ENCODE measurements at places on chromosomes 1 and 21.

DNA sequence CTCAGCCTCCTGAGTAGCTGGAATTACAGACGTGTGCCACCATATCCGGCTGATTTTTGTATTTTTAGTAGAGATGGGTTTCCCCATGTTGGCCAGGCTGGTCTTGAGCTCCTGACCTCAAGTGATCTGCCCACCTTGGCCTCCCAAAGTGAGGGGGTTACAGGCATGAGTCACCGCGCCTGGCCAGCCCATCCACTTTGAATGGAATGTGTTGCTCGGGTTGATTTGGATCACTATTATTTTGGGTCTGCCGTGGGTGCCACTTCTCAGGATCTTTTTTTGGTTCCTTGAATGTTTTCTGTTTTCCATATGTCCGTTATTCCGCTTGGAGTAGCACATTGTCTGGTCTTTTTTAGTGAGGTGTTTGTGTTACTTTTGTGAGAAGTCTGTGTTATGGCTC lies 17.0 kb downstream of the PCNT start:
- DNase-seq, result no peak

DNA sequence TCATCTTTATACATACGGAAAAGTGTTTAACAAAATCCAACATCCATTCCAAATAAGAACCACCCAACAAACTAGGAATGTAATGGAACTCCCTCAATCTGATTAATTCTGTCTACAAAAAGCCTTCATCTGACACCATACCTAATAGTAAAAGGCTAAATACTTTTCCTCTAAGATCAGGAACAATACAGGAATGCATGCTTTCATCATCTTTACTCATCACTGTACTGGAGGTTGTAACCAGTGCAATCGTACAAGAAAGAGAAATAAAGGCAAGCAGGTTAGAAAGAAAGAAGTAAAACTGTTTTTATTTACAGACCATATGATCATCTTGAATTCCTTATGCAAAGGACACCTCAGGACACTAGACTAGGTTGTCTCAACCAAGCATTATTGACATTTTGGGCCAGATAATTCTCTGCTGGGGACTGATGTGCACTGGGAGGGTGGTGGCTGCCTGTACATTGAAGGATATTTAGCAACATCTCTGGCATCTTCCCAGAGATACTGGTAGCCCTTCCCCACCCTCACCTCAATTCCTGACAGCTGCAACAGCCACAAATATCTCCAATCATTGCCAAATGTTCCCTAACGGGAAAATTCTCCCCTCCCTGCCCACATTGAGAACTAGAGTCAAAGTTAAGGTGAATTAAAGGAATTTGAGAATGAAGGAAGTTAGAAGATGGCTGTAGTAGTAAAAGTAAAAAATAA lies 30.6 kb upstream of the INSL5 start:
- no peak for DNase-seq

DNA sequence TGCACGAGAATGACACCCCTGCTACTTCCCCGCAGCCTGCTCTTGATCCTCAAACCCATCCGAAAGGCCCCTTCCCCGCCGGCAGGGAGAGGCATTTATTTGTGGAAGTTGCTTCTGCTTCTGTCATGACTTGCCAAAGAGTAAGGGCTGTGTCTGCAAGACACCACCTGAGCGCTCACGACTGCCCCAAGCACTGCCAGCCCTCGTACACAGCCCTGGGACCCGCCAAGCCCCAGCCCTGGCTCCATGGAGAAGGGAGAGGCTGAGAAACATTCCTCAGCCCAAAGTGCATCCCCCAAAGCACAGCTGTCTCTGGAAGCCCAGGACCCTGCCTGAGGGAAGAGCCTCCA lies 6.3 kb upstream of the TPRG1L start:
- no peak for DNase-seq

GRCh38 chr1:59263111-59263510 lies 33.8 kb upstream of the FGGY start:
- no peak for DNase-seq

GRCh38 chr1:2404890-2405511 lies 7.4 kb downstream of the PEX10 start:
- no peak for DNase-seq

DNA sequence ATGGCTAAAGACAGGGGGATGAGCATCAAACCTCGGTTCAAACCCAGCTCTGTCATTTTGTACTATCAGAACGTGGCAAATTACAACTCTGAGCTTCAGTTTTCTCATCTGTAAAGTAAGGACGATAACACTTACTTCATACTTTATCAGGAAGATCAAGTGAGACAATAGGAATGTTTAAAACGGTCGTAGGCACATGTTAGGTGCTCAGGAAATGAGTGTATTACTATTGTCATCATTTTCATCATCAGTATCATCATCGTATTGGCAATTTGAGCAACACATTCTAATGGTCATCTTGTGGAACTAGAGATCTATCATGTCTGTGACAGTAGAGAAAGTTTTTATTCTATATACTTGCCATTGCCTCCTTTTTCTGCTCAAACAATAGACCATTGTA lies 22.1 kb upstream of the GADD45A start:
- no peak for DNase-seq
